ENCODE measurements at places on chromosomes 1 and 21.

DNA sequence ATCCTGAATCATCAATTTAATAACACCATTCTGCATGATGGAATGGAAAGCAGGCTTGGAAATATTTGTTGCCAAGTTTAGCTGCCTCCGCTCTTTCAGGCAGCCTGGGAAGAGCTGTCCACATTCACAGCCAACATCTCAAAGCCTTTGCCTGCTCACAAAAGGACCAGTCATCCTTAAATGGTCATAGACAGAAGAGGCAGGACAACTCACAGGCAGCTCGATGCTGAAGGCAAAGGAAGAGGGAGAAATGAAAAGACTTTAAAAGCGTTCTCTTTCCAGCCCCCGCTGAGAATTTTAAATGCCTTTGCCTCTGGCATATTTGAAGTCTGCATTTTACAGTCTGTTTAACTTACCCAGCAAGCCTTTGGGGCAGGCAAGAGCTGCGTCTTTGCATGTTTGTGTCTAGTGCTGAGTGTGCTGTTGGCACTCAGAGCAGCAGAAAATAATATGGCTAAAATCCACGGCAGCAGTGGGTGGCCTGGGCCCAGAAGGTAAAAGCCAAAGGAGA, 68.9 kb downstream of the NMNAT2 start:
- no peak for DNase-seq

DNA sequence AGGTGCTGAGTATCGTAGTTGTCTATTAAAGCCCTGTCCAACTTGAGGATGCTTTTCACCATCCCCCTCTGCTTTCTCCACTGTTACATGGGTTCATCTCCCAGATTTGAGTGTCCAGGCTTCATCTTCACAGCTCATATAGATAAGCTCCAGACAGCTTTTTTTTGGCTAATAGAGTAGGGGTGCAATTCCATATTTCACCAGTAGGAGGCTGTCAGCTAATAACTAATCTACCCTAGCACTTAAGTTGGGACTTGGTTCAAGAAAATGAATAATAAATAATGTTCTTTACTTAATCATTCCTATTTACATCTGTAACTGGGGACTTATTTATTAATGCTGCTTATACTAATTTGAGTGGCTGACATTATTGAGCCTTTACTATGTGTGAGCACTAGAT, 124.5 kb downstream of the IGSF21 start:
- no peak for DNase-seq

DNA sequence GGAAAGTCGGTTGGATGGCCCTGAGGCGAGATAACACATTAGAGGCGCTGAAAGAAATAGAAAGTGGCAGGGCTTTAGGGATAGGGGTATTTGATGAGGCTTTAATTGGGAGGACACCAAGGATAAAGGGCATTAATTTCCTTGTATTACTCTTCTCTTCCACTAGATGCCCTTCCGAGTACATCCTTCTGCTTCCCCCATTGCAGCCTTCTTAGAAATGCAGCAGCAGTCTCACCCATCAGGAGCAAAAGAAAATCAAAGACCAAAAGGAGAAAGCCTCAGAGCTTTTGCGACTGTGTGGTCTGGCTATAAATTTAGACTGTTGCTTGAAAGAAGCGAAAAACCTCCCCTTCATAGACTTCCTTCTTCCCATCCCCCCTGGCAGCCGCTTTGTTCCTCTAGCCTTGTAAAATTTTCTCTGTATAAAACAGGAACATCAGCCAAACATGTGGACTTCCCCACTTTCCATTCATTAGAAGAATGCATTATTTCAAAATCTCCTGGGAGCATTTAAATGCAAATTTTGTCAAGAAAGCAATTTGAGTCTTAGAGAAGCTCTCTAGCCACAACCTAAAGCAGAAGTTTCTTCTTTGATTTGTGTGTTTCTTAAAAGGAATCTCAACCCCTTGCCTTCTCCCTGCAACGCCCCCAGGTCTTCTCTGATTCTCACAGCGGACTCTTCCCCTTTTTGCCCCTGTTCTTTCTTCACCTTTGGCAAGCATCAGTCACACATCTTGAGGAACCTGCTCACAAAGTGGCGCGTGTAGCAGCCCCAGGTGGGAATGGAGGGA, 76.6 kb downstream of the NDUFS5 start:
- DNase-seq: no peak

DNA sequence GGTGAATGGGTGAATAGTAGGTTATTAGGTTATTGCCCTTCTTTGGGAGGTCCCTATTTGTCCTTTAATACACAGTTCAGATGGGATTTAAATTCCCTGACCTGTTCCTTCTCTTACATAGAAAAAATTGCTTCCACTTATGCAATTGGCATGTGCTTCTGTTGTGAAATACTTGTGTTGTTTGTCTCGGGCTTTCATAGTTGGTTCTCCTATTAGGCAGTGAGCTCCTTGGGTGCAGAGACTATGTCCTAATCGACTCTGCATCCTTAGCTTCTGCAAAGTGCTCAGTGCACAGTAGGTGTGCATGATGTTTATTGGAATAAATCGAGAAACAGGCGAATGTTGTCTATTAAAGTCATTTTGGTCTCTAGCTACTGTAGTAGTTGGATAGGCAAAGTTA, 1.3 kb upstream of the PDE4B start:
- DNase-seq: no peak

DNA sequence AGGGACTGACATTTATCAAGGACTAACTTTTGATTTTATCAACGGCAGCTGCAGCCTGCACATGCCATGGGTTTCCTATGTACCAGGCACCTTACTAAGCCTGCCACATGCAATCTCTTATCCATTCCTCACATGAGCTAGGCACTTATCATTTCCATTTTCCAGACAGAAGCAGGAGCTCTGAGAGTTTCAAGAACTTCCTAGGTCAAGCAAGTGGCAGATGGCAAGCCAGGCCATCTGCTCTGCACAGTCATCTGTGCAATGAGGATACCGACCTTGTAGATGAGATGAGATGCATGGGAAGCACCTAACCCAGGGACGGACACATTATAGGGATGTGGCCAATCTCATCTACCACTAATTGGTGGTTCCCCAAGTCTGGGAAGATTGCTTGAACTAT, 339.4 kb upstream of the USP24 start:
- DNase-seq: no peak

DNA sequence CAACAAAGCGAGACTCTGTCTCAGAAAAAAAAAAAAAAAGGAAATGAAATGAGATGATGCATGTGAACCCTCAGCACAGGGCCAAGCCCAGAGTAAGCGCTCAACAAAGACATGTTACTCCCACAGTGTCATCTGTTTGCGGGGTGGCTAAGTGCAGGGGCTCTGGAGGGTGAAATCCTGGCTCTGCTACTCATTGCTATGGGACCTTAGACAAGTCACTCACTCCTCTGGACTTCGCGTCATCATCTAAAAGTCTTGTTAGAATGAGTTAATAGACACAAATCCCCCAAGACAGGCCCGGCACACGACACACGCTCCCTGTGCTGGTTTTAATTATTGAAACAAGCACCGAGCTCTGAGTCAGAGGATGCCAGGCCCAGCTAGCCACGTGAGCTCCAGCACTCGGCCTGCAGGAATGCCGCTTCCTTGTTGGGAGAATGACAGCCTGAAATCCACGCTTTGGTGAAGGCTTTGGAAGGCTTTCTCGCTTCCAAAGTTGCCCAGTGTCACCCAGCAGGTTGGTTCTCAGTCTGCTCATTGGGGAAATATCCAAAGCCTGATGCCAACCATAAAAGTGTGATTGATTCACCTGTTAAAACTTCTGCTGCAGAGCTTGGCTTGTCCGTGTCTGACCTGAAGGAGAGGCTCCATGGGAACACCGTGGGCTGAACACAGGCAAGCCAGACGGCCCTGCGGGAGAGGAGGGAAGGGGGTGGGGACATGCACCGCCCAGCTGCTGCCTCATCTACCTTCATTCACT, 36.7 kb upstream of the TARDBP start:
- DNase-seq: no peak

- DNase-seq: no peak
Measured at GRCh38 chr1:171940368-171940767, 99.1 kb downstream of the DNM3 start.

DNA sequence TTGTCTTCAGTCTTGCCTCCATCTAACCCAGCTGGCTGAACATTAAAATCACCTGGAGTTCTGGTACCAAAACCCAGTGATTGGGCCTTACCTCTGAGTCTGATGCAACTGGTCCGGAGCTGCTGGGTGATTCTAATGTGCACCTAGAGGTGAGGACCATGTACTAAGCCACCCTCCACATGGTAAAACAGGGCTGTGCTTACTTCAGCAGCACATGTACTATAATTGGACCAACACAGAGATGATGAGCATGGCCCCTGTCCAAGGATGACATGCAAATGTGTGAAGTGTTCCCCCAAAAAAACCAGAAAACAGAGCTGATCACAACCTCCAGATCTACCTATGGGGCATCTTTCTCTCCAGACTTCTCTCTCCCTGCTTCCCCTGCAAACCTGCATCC, 37.0 kb downstream of the ELK4 start:
- DNase-seq: peak; percentile 31
